Iris pigment epithelial cell (primary cell): ENCODE measurements at places on chromosomes 6 and 20.

- no peak for DNase-seq
Measured at GRCh38 chr6:28511628-28512300, 3.8 kb downstream of the GPX6 start.

GRCh38 chr20:58188527-58188926, 39.9 kb downstream of the ANKRD60 start:
- DNase-seq, result no peak

GRCh38 chr6:150271501-150272263, 97.1 kb upstream of the IYD start:
- DNase-seq, result no peak

DNA sequence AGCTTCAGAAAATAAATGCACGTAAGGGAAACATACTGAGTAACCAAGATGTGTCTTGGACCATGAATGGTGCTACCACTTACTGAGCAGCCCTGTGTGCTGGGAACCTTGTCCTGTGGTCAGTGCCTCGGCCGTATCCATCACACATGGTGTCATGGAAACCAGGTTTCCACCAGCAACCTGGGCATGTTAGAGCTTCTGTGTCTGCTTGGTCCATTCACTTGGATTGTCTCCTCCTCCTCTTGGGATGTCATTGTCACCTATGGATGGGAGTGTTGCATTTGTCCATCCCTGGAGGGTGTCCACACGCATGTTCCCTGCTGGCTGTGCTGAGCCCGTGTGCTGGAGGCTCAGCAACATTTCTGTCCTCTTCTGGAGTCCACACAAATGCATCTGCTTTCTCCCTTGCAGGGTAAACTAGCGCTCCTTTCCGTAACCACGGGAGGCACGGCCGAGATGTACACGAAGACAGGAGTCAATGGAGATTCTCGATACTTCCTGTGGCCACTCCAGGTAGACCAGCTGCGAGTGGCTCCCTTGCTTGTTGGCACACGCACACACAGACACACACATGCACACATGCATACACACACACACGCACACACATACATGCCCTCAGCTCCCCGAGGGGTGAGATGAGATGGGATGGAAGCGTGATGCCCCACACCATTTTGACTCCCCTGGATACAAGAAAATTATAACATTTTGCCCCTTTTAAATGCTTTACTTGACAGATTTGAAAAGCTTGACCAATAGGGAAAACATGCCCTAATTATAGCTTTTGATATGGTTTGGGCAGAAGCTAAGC, 17.0 kb downstream of the NQO2 start:
- no peak for DNase-seq

- DNase-seq, result no peak
Measured at GRCh38 chr20:7199861-7200260, 432.4 kb downstream of the BMP2 start.

DNA sequence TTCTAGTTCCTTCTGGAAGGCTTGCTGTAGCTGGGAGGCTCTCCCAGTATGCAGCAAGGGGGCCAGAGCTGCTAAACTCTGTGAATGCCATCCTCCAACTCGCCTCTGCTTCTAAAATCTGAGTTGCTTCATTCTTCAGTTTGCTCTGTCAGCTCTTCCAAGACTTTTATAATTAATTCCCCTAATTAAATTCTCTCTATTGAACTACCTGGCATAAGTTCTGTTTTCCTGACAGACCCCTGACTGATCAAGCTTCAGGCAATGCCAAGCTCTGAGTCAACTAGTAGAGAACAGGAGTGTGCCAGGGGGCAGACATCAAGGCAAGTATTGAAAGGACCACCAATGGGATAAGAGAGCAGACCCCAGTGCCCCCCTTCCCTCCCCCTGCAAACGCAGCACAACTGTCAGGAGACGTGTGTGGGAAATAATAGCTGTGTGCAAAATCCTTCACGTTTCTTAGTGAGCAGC, 109.3 kb upstream of the TAB2 start:
- DNase-seq, result no peak

- no peak for DNase-seq
Measured at GRCh38 chr6:55108134-55109130, 65.9 kb upstream of the HCRTR2 start.
